ENCODE measurements at places on chromosomes 6 and 20.

DNA sequence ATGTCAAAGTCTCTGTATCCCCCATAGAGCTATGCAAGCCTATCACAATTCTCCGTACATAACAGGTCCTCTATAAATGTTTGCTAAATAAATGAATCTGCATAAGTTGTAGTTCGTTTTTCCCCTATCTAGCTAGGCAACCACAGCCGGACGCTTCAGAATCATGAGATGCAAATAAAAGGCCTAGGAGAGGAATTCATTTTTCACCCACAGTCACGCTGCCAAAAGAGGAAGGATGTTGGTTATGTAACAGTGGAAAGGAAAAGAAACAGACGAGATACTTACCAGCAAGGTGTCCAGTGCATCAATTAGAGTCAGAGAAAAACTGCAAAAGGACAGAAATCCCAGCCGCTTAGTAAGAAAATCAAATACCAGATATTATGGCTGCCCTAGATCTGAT, 2.4 kb downstream of the EDEM2 start:
- DNase-seq = no peak

GRCh38 chr6:130500693-130501092, 134.9 kb downstream of the TMEM200A start:
- no peak for DNase-seq

DNA sequence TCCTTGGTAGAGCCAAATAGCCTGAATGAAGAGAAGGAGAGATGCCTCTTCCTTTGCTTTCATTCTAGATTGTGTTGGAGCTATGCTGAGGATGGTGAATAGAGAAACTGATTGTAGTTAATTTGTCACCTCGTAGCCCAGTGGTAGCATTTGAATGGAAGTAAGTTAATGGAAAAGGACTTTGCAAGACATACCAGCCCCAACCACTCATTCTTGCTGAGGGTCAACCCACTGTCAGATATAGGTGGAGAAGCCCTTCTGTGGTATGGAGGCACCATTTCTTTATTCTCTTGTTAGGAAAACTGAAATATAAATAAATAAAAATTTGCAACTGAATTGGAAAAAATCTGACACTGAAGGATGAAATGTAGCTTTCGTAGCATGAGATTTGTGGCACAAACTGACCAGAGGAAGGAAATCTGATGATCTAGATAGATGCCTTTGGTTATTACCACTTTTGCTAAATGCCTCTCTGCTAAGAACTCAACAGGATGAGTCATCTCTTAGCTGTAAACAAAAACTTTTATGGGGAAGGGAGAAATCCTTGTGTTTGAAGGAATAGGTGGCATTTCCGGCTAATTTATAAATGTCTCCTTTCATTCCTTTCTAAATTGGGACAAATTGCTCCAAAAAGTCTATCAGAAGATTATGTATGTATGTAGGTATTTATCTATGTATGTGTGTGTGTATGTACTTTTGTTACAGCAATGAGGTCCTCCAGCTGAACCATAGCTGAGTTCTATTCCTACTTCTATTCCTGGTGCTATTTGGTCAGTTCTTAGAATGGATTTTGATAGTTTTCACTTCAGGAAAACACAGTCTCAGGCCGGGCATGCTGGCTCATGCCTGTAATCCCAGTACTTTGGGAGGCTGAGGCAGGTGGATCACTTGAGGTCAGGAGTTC, 76.5 kb upstream of the SUPT3H start:
- DNase-seq = no peak

GRCh38 chr6:130969791-130970491, 93.1 kb downstream of the EPB41L2 start:
- DNase-seq = no peak

GRCh38 chr6:16301511-16301910, 63.1 kb downstream of the GMPR start:
- DNase-seq = no peak

- no peak for DNase-seq
These were observed 125.0 kb upstream of the HDGFL1 start for GRCh38 chr6:22444330-22444729.

DNA sequence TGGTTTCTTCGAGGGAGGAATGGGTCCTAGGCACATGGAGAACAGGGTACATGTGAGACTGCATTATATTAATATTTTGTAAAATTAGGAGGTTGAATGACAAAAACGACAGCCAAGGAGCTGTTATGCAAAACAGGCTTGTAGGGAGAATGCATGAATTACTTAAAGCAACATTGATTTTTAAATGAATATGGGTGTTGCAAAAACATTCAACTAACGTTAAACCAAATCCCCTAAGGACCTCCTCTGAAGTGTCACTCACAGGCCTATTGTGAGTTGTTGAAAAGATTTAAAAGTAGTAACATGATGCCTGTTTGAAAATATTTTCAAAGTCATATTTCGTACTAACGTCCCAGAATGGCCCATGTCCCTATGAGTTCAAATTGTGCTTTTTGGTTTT, 21.9 kb downstream of the FBXL4 start:
- peak; percentile 38 for DNase-seq

DNA sequence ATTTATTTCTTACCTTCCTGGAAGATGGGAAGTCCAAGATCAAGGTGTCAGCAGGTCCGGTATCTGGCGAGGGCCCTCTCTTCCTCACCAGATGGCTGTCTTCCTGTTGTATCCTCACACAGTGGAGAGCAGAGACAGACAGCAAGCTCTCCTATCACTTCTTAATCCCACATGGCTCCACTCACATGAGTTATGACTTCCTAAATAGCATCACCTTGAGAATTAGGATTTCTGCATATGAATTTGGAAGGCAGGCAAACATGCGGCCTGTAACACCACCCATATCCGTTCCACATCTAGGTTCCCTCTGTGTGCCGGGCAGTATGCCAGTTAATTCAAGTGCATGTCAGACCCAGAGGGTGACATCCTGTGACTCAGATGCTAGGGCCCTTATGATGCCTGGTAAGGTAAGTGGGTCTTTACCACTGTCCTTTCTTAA, 2.1 kb downstream of the RAET1E start:
- DNase-seq = no peak

DNA sequence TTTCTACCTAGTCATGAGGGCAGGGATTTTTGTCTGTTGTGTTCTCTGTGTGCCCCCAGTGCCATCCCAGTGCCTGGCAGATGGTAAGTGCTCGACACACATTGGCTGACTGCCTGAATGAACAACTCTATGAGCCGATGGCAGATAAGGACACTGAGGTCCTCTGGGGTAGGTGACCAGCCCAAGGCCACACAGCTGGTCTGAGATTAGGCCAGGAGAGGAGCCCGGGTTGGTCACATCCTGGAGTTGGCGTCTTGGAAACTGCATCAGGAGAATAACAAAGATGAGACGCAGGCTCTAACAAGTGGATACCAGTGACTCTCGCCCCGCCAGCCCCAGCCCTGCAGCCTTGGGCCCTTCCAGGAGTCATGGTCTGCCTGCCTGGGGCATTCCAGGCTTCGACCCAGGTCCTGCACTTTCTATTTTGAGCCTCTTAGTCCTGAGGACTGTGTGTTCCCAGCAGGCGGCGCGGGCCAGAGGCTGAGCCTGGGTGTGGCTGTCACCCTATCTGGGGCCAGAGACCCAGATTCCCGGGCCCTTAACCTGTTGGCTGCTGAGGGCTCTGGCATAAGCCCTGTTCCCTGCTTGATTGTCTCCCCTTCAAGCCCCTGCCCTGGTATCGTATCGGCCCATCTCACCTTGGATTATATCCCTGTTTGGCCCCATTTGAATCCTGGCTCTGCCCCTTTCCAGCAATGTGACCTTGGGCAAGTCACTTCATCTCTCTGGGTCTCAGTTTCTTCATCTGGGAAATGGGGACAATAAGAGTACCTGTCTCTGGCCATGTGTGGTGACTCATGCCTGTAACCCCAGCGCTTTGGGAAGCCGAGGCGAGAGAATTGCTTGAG, 88.3 kb downstream of the CEBPB start:
- no peak for DNase-seq

Data from NCI-H187 (cell line).